ENCODE measurements at places on chromosomes 2 and 18.

DNA sequence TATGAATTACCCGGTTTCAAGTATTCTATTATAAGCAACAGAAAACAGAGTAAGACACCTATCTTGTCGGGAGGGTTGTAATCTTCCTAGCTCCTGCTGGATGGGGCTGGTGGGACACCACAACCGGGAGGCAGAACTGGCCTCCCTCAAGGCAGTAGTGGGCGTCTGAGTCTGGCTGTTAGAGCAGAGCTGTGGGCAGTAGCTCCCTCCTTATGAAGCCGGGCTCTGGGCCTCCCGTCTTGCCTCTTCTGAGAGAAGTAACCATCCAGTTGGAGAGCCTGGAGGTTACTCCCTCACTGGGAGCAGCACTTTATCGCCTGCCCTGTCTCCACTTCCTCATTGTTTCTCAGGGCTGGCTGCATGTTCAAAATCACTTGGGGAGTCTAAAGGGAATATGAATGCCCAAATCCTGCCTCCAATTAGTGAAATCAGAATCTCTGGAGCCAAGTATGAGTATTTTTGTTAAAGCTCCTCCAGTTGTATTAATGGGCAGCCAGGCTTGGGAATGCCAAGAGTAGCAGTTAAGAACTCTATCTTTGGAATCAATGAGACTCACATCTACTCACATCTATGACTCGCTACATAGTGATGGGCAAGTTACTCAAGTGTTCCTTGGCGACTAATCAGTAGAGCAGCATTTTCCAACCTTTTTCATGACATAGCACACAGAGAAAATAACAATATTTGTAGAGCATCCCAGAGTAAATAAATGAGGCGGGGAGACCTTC is 27.3 kb upstream of the NRP2 start:
- DNase-seq: no peak

DNA sequence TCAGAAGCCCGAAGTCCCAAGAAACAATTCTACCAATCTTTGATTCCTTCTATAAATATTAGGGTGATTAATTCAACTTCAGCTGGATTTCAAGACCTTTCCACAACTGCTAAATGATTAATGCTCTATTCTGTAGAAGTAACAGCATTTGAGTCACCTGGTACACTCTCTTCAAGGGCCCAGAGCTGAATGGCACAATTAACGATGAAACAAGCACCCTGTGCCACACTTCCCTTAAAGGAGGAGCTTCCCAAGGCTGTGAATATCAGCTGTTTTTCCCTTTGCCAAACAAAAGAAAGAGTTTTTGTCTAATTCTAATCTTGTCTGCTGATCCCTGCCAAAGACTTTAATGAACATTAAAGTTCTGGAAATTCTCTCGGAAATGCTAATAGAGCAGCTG is 56.0 kb downstream of the BOD1L2 start:
- no peak for DNase-seq

- DNase-seq: no peak
These were observed 4.3 kb downstream of the PAX8 start for GRCh38 chr2:113274432-113274831.

DNA sequence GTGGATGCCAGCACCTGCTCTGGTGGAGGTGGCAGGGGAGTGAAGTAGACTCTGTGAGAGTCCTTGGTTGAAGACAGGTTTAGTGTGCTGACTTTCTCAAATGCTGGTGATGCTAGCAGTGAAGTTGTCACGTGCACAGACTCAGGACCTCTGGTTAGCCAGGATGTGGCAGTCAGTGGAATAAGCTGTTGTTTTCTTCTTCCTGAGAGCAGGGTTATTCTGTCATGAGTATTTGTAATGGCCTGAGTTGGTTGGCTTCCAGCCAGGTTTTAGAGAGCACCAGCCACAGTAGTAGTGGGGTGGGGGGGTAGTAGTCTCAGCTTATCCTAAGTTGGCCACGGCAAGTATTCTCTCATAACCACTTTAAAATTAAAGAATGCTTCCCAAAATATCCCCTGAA is 238.5 kb upstream of the FBXO11 start:
- DNase-seq: no peak

- DNase-seq: no peak
These were observed 57.3 kb upstream of the SULT1C3 start for GRCh38 chr2:108182489-108182888.

- no peak for DNase-seq
These were observed 35.6 kb downstream of the GPD2 start for GRCh38 chr2:156471762-156472161.

DNA sequence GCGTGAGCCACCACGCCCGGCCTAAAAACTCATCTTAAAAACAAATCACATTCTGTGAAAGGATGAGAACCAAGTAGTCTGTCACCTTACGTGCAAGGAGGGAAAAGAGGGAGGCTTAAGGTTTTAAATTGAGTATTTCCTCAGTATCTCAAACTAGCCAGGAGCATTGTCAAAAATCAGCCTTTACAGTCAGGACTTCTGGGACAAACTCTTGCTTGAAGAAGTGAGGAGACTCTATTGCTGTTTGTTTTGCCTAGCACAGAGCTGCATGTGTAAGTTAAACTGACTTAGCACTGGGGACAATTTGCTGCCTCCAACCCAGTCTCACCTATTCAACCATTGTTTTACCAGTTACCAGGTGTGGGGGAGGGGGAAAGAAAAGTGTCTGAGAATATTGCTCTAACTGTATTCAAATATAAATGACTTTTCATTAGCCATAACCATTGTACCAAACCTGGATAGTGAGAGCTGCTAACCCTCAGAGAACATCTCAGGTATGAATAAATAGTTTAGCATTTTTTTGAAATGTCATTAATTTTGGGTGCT is 3.6 kb downstream of the INO80D start:
- DNase-seq: no peak

DNA sequence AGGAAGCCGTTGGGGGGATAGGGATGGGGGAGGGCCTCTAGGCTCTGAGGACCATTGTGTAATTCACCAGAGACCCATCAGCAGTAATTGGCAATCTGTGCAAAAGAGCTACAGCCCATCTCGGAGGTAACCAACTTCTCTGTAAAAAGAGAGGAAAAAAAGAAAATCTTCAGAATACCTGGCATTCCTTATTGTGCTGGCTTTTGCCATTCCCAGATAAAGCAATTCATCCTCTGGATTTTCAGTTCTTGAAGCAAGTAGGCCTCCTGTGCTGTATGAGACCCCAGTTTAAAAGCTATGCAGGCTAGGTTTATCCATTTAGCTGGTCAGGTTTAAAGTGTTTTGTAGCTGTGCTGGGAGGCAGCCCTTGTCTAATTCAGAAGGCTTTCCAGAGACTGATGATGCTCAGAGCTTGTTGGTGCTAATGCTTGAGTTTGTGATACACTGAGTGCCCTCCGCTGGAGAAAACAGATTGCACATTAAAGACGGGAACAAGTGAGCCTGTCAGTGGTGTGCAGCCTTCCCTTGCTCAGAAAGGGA is at the start of gene LRRTM4:
Gene LRRTM4, minus strand, starts transcription at position 446 of the 540 bp plus-strand sequence.
- DNase-seq: no peak

DNA sequence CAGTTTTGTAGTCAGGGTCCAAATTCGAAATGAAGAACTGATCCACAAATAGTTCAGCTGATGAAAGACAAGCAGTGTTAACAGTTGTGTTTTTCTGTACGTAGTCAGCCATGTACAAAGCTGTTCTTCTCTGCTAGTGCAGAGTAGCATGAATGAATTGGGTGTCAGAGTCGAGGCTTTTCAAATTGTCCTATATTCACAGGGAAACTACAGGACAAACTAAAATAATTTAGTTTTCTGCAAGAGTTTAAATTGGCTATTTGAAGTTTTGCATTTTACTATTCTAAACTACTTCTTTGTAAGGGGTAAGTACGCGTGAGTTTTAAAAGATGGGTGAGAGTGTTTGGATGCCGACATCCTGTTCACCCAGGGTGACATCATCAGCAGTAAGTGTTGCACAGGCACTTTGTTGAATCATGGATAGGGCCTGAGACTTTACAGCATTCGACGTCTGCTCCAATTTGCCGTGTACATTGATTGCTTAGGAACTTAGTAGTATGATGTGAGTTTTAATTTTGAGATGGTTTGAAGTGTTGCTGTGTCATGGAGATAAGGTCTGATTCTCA is 147.2 kb upstream of the NFATC1 start:
- no peak for DNase-seq

DNA sequence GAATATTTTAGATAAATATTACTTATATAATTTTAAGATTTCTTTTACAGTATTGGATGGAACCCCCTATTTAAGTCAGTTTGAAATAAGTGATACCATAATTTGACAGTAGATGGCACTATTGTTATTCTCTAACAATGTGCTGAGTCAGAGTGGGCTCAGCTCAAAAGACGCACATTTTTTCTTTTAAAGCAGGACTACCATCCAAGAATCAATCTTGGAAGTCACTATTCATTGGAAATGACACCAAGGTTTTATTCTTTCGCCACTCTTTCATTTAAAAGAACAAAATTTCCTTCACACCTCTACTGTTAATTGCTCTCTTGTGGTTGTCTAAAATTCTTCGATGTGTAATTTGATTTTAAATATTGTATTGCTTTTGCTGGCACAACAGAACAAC is 32.6 kb upstream of the SPAG16 start:
- DNase-seq: no peak

GRCh38 chr2:11553661-11554398 is 20.0 kb downstream of the GREB1 start:
- DNase-seq: no peak

DNA sequence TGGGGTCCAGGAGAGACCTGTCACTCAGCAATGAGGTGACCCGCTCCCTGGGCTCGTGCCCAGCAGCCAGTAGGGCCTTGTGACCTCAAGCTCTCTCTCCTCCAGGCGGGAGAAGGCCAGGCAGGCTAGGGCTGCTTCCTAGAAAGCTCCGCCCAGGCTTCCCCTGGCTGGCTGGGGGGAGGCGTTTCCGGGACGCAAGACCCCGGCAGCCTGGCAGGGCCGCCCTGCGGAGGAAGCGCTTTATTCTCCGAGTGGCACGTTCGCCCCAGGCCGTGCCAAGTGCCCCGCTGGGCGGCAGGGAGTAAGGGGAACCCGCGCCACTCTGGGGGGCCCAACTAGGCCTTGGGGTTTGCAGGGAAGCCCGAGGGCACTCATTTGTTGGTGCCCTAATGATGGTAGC is 21.2 kb upstream of the EPAS1 start:
- DNase-seq: no peak

- DNase-seq: no peak
These were observed 5.2 kb upstream of the RSAD2 start for GRCh38 chr2:6872394-6872793.

- no peak for DNase-seq
These were observed 3.3 kb upstream of the CCBE1 start for GRCh38 chr18:59700535-59700967.

DNA sequence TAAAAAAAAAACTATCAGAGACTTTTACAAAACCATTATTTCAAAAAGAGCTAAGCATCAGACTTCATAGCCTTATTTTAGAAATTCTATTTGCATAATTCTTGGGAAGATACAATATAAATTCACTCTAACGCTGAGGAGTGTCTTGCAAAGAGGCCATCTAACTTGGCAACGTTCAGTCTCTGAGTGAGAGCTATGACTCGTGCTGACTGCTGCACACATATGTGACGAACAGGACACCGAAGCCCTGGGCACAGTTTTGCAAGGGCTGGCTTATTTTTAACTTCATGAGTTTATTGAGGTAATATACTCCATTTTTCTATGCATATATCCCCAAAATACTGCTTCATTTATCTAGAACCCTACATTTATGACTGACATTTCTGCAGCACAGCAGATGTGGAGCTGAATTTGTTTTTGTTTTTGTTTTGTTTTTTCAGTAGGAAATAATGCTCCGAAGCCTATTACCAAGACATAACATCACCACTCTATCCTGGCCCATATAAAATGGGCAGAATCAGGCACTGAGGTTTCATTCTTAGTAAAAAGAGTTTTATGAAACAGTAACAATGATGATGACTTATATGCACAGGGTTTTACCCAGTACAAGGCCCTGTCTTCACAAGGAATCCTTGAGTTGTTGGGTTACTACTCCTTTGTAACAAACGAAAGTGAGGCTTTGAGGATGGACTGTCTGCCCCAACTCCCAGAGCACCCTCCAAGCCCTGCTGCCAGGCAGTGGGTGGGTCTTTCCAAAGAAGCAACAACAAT is 68.3 kb downstream of the CRACDL start:
- no peak for DNase-seq

DNA sequence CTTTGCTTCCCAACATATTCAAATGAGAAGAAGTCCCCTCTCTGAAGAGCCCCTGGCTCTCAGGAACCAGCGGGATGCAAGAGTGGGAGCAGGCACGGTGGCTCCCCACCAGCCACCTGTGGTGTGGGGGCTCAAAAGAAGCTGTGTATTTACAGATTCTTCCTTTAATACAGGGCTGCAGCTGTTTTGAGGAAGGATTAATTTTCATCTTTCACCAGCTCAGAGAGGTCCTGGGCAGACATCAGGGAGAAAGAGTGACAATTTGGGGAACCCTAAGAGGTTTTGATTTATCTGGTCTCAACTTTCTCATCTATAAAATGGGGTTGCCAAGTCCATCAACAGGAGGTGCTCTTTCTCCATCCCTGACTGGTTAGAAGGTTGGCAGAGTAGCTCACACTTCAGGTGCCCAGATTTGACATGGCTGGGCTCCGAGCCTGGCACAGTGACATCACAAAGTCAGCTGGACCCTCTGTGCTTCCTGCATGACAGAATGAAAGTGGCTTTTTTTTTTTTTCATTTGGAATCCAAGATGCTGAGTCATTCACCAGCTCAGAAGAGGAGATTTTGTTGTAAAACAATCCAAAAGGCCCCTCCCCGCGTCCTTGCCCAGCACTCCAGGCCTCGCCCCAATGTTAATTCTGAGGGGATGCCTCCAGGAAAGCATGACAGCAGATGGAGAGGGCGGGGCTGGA is 15.5 kb upstream of the SIX2 start:
- DNase-seq: no peak

- DNase-seq: no peak
These were observed 283.3 kb upstream of the NETO1 start for GRCh38 chr18:73151086-73151485.

GRCh38 chr18:74068296-74068695 is 79.3 kb downstream of the FBXO15 start:
- no peak for DNase-seq

- no peak for DNase-seq
These were observed 41.4 kb upstream of the ITGB6 start for GRCh38 chr2:160241251-160242137.

GRCh38 chr2:43184339-43184895 is 42.0 kb downstream of the ZFP36L2 start:
- DNase-seq: peak; percentile 34

GRCh38 chr2:129080715-129081476 is 762.2 kb upstream of the HS6ST1 start:
- DNase-seq: no peak

All from stimulated activated CD4-positive, alpha-beta T cell treated with anti-CD3 and anti-CD28 coated beads, TNF-alpha, amount 100 ng/mL, for 48 hours (primary cell).